ENCODE measurements at places on chromosomes 3 and 15.

DNA sequence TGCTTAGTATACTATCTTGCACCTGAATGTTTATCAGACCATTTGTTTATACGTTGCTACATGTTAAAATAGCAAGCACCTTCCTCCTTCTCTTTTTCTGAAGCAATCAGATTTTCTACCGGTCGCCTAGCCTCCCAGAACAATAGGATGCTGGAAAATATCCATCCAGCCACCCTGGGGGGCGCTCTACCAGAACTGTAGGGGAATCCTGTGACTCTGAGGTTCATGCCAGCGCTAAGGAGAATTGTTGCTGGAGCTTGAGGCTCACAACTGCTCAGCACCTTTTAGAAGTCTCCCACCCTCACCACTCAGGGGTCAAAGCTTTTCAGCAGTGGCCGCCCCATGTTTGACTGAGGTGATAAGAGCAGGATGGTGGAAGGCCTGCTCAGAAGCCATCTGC is 27.5 kb downstream of the SQOR start:
- DNase-seq: peak; percentile 22

- no peak for DNase-seq
These were observed 151.8 kb downstream of the LRRN1 start for GRCh38 chr3:3951071-3951470.

- DNase-seq: no peak
These were observed 4.1 kb upstream of the CALML4 start for GRCh38 chr15:68209272-68209671.

GRCh38 chr15:101348015-101348414 is 53.0 kb upstream of the SNRPA1 start:
- DNase-seq: no peak

- DNase-seq: no peak
These were observed 24.5 kb upstream of the PLA2G4D start for GRCh38 chr15:42118650-42119445.

- no peak for DNase-seq
These were observed 81.3 kb upstream of the RNF7 start for GRCh38 chr3:141656771-141657170.

DNA sequence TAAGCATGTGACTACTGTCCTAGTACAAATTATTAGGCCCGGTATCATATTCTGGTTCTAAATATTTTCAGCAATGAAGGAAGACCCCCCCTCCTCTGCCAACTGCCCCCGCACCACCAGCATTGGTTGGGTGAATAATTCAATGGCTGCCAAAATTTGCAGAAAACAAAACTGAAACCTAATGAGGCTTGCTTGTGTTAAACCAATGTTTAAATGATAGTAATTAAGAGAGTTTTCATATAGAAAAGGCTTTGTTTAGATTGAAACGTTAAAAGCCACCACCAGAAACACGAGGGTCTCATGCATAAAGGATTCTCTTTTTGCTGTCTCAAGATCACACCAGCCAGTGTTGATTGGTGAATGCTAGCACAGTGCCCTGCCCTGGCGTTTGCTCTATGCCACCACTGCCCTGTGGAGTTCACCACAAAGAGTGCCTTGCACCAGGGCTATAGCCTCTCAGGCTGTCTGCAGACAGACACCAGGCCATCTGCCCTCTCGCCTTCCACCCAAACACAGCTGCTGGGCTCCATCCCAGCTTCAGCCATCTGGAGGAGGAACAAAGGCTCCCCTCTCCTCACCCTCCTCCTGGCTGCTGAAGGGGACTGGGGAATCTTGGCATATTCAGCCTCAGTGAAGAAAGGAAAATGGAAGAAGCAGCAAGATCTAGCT is 200.3 kb upstream of the PFN2 start:
- DNase-seq: no peak

Measured in iPS DF 6.9 (cell line).